ENCODE measurements at places on chromosomes 4 and X. TPM values are rescaled to one million over a fixed set of nuclear protein-coding genes. Genes with fewer than 3 reads are reported as not detected.

Gene HSFX2
- total RNA-seq = not detected

Gene HS6ST2
- total RNA-seq = 5.7 TPM

Gene CSAG2
- total RNA-seq = not detected

Gene FAM120C
- 12.6 TPM for total RNA-seq

Gene NUDT11
- 18.8 TPM for total RNA-seq

Gene ADAM29
- 0.16 TPM for total RNA-seq

Gene DUSP21
- not detected for total RNA-seq

Gene GASK1B
- total RNA-seq = 46.1 TPM

Gene FMR1NB
- not detected for total RNA-seq

Gene PNMA5
- not detected for total RNA-seq

Gene ZCCHC18
- 8.0 TPM for total RNA-seq

Gene MORF4L2
- total RNA-seq = 295 TPM

Gene TMEM47
- total RNA-seq = 86.8 TPM

Gene MMRN1
- total RNA-seq = 23.6 TPM

Gene ATP1B4
- 19.1 TPM for total RNA-seq

Gene UTP3
- 24.6 TPM for total RNA-seq

Gene CTSO
- 30.5 TPM for total RNA-seq

Gene SYN1
- total RNA-seq = 5.7 TPM

Gene JADE3
- 14.0 TPM for total RNA-seq

Gene PRDM8
- total RNA-seq = 50.3 TPM

Measured in camera-type eye (tissue), 1 donor.